A549 treated with ZK216348 at 1 μM for 4 hours (cell line): ENCODE measurements at places on chromosomes 11 and 22. TPM values are rescaled to one million over a fixed set of nuclear protein-coding genes. Genes with fewer than 3 reads are reported as not detected.

CLDN5 gene
- not detected in 5 replicates for total RNA-seq

OR10A2 gene
- total RNA-seq = not detected in 5 replicates

MYO7A gene
- 0.86 to 1.5 TPM (median 1.2 TPM) in 5 replicates for total RNA-seq

IZUMO1R gene
- total RNA-seq = not detected in 5 replicates

ACTN3 gene
- 0.15 TPM in 1 of 5 replicates, not detected in the others for total RNA-seq

LMO2 gene
- total RNA-seq = 0.47 to 0.91 TPM (median 0.65 TPM) in 5 replicates

OR8G5 gene
- total RNA-seq = not detected in 5 replicates

MMP1 gene
- total RNA-seq = 0.58 to 1.3 TPM (median 1.0 TPM) in 5 replicates

ENTHD1 gene
- not detected in 5 replicates for total RNA-seq
